ENCODE measurements at places on chromosomes 5 and 9.

- DNase-seq, result no peak
Measured at GRCh38 chr9:38047301-38048251, 21.5 kb downstream of the SHB start.

- DNase-seq, result peak; percentile 59
Measured at GRCh38 chr9:74330487-74331214, 166.5 kb upstream of the RORB start.

DNA sequence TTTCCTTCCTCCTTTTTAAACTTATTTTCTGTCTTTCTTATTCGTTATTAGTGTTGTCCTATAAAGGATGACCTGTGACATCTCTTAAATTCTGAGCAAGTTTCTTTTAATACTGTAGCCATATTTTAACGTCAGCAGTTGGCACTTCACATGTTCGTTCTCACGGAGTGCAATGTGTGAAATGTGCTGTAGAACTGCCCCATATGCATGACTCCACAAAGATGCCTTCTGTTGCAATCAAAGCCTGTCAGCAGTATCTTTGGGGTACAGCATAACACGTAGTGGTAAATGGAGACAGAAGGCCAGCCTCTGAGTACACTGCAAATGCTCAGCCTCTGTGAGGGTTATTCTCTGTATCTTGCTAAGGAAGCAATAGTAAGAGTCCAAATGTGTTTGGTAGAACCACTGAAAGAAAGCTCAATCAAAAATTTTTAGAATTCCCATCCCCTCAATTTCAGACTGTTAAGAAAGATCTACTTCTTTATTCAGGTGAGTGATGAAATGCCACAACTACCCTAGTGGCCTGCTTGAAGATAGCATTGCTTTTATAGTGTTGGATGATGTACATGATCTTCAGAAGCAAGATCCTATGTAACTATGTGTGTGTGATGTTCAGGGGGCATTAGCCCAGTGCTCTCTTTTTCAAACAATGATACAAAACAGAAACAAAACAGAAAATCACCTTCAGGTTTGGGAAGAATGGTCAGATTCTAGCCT lies 277.7 kb downstream of the TMEM167A start:
- no peak for DNase-seq

- no peak for DNase-seq
Measured at GRCh38 chr5:158521995-158522394, 577.7 kb downstream of the EBF1 start.

DNA sequence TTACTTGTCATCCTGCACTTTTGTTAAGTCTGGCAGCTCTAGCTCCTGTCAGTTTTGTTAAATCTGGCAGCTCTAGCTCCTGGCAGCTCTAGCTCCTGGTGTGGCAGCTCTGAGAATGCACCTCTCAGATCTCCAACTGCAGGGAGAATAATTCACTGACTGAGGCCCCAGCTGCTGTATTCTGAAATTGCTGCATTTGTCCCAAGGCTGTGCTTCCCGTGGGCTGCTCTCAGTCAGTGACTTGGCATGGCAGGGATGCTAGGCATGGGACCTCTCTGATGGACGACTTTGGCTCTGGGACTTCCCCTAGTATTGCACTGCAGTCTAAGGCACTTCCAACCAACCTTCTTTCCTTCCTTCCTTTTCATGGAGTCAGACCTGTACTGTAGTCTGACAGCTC lies 475.7 kb downstream of the CCDC171 start:
- DNase-seq, result no peak

- no peak for DNase-seq
Measured at GRCh38 chr5:3584724-3585531, 10.7 kb upstream of the IRX1 start.
